Activated T-helper 1 cell treated with anti-CD3 and anti-CD28 coated beads, Interleukin-2, amount 50 U/mL, for 16 hours (primary cell): ENCODE measurements at places on chromosomes 5 and 9.

DNA sequence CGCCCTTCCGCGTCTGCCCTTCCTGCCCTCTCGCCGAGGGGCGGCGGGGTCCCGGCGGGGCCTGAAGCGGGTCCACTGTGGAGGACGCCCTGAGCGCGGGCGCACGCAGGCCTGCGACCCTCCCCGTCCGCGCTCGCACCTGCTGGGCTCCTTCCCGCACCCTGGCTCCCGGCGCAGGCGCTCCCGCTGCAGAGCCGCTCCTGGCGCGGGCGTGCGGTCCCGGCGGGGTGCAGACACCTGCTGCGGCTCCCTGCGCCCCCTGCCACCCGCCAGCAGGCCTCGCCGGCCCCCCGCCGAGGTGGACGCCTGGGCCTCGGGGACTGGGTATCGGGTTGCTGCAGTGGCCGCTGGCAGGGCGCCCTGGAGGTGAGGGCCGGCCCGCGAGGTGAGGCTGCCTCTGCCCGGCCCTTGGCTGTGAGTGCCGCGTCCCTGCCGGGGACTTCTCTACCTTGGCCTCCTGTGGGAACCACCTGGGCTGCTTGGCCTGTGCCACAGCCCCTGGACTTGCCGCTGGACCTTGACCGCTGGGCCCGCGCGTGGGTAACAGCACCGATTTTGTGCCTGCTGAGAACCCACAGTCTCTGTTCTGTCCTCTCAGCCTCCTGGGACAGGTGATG is 627 bp downstream of the ARRDC1 start:
- no peak for DNase-seq

- DNase-seq: no peak
These were observed 21.3 kb downstream of the PRDM9 start for GRCh38 chr5:23528677-23529076.

DNA sequence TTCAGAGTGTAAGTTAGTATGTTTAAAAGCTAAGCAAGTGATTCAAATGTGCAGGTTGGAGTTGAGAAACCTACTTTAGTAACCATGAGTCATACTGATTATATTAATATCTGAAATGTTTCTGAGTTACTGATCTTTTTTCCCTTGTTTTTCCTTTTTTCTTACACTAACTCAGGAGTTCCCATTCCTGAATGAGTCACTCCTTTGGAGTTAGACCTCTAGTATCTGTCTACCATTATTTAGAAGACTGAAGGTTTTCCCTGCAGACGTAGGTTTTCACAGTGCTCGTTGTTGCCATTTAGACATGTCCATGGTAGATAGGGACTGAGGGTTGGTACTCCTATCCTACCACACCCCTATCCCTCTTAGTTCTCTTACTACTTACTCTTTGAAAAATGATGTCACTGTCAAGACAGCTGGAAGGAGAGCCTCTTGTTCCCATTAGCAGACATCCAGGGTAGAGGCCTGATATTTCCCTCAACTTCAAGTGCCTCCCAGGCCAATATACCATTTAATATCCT is 20.2 kb downstream of the OCLN start:
- DNase-seq: no peak

DNA sequence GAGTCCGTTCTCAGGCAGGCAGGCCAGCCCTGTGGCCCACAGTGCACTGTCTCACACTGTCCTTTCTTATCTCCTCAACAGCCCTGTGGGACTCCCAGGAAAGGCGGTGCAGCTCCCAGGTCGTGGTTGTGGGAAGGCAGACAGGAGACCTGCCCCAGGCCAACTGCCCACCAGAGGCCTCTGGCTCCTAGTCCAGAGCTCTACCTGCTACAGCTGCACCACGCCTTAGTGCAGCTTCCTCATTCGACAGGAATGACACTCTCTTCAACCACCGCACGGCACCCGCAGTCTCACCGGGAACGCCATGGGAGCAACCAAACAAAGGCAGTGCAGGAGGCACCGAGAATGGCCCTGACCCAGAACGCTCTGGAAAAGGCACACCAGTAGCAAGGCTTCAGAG is 25.3 kb downstream of the CAMSAP1 start:
- no peak for DNase-seq

- no peak for DNase-seq
These were observed 26.2 kb downstream of the OSMR start for GRCh38 chr5:38871790-38872551.

DNA sequence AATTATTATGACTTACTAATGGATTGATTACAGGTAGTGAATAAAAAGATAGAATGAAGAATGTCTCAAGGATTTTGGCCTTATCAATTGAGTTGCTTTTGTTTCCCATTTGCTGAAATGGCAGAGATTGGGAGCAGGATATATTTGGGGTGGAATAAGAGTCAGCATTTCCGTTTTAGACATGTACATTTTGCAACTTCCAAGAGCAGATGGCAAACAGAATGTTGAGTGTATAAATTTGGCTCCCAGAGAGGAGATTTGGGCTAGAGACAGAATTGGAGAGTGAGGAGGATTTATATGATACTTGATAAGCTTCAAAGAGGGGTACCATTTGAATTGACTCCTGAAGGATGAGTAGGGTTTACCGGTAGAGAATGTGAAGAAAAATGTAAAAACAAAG is 437.9 kb upstream of the PAPPA start:
- no peak for DNase-seq

- no peak for DNase-seq
These were observed 33.0 kb downstream of the FAM240B start for GRCh38 chr9:38686933-38687332.
